ENCODE measurements at places on chromosomes 12 and 14.

GRCh38 chr14:56805201-56805991, 4.9 kb downstream of the OTX2 start:
- no peak for DNase-seq

- no peak for DNase-seq
Observed at GRCh38 chr12:96585977-96586376, 96.6 kb downstream of the CFAP54 start.

- no peak for DNase-seq
Observed at GRCh38 chr14:75989134-75989533, 3.6 kb downstream of the IFT43 start.

GRCh38 chr12:45294906-45295305, 79.0 kb downstream of the ANO6 start:
- no peak for DNase-seq

GRCh38 chr14:34872822-34873588, 2.2 kb downstream of the BAZ1A start:
- peak; percentile 11 for DNase-seq
